ENCODE measurements at places on chromosomes 13 and 19. TPM values are rescaled to one million over a fixed set of nuclear protein-coding genes. Genes with fewer than 3 reads are reported as not detected.

The SYDE1 gene
- not detected for total RNA-seq

DNA sequence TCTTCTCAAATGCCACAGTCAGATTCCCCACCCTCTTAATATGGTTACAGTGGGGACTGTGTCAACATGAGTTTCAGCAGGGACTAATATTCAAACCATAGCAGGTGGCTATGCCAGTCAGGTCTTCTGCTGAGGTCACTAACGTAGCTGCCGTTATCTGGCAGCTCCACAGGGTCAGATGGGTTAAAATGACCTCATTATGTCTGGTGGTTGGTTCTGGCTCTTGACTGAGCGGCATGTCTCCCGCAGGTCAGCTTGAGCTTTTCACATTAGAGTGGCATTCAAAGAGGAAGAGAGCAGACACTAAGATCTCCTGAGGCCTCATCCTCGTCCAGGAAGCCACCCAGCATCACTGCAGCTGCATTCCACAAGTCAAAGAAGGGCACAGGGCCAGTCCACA lies 21.4 kb upstream of the IPO5 start:
- no peak for DNase-seq

GRCh38 chr13:23427342-23427843 lies 6.1 kb downstream of the SACS start:
- DNase-seq: no peak

GRCh38 chr13:34165158-34165557 lies 347.2 kb downstream of the RFC3 start:
- no peak for DNase-seq

DNA sequence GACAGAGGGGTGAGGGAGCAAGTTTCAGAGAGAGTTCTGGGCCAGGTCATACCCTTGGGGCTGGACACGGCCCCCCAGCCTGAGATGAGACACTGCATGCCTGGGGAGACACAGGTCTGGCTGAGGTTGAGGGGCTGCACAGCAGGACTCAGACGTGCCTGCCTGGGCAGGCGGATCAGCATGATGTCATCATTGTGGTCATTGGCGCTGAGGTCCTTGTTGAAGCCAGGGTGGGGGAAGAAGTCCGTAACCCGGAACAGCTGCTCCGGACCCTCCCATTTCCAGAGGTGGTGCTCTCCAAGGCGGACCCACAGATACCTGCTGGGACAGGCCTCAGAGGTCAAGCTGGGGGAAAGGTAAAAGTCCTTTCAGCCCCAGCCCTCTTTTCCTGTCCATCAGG lies 5.0 kb upstream of the KLK8 start:
- no peak for DNase-seq

The MBD3L3 gene
- not detected for total RNA-seq

The FFAR3 gene
- total RNA-seq: not detected

GRCh38 chr13:98685146-98685545 lies 67.3 kb downstream of the SLC15A1 start:
- DNase-seq: no peak

The KIR2DL1 gene
- total RNA-seq: not detected

DNA sequence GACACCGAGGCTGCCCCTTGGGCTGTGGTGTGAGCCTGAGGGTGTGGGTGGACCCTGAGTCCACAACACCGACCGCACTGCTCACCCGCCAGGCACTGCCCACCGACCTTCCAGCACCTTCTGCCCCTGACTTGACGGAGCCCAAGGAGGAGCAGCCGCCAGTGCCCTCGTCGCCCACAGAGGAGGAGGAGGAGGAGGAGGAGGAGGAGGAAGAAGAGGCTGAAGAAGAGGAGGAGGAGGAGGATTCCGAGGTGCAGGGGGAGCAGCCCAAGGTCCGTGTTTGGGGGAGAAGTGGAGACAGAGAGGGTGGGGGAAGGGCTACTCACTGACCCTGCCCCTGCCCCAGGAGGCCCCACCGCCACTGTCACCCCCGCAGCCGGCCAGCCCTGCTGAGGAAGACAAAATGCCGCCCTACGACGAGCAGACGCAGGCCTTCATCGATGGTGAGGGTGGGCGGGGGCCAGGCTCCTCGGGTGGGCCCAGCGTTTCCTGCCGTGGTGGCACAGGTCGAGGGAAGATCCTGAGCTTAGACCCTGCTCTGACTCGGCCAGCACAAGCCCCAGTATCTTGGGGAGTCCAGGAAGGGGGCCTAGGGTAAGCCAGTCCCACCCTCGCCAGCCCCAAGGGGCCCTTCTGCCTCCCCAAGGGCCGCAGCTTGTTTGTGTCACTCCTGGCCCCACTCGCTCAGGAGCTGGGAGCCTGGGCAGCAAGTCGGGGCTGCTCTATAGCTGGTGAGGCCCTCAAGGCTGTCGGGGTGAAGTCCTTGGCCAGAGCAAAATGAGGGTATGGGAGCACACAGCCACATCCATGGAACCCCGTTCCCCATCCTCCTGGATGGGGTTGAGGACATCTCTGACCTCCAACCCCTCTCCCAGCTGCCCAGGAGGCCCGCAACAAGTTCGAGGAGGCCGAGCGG lies 12.2 kb downstream of the PRKCSH start:
- DNase-seq: no peak

DNA sequence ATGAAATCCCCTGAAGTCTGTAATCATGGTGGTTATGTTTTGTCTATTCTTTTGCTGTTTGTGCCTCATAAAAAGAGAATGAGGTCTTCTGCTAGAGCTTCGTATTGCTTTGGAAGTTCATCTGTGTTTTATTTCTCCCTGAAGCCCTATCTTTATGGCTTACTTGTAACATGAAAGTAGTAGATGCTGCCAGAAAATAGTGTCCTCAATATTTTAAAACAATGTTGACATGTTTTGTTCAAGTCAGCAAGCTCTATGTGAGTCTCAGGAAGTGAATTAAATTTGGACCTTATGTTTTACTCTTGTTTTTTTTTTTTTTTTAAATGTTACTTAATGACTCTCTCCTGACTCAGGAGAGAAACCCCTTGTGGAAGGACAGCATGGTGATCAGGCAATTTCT lies 130.5 kb downstream of the B3GLCT start:
- no peak for DNase-seq

GRCh38 chr19:5246554-5247155 lies 94.0 kb downstream of the PTPRS start:
- no peak for DNase-seq

- no peak for DNase-seq
Measured at GRCh38 chr13:30034458-30034795, 184.0 kb upstream of the UBL3 start.

- no peak for DNase-seq
Measured at GRCh38 chr19:16274447-16274846, 50.2 kb upstream of the KLF2 start.

GRCh38 chr19:17687141-17687856 lies 855 bp downstream of the UNC13A start:
- no peak for DNase-seq

DNA sequence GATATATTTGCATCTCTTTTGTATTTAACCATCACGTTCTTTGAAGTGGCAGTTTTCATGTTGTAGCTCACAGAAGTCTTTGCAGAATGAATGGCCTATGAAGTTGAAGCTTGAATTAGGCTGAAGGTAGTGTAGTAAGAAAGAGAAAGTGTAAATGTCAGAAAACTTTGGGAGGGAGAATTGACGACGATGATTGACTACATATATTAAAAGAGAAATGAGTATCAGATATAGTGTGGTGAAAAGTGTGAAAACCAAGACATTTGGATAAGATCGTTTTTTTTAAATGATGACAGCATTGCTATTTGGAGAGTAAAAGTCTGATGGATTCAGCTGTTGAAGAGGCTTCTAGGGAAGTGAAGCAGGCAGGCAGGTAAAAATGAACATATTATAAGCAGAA lies 14.6 kb upstream of the GPC5 start:
- no peak for DNase-seq

The MADCAM1 gene
- total RNA-seq: 0.40 TPM

- peak; percentile 17 for DNase-seq
Measured at GRCh38 chr13:74289861-74290773, 155.9 kb upstream of the KLF12 start.

DNA sequence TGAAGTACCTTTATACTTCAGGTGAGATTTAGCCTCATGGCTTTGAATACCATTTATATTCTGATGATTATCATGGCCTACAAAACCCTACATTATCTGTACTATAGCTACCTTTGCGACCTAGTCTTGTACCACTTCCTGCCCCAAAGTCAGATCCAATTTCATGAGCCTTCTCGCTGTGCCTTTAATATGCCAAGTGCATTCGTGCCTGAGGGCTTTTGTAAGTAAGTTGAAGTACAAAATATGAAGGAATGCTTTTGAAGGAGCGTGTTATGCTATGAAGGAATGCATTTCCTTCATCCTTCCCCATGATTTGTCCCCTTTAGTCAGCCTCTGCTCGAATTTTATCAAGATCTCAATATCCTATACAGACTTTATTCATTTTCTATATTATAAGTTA lies 9.2 kb upstream of the RASL11A start:
- no peak for DNase-seq

The ELL gene
- 29.0 TPM for total RNA-seq
